ENCODE measurements at places on chromosomes 13 and 19.

- no peak for DNase-seq
These were observed 25.4 kb downstream of the CHST8 start for GRCh38 chr19:33647146-33647545.

DNA sequence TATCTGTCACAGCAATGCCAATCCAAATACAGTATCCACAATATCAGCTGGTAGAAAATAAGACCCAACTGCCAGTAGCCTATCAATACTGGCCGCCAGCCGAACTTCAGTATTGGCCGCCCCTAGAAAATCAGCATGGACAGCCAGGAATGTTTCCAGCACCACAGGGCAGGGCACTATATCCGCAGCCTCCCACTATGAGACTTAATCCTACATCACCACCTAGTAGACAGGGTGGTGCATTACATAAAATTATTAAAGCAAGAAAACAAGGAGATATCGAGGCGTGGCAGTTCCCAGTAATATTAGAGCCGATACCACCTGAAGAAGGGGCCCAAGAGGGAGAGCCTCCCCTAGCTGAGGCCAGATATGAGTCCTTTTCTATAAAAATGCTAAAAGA, 111.3 kb downstream of the ZNF486 start:
- no peak for DNase-seq

DNA sequence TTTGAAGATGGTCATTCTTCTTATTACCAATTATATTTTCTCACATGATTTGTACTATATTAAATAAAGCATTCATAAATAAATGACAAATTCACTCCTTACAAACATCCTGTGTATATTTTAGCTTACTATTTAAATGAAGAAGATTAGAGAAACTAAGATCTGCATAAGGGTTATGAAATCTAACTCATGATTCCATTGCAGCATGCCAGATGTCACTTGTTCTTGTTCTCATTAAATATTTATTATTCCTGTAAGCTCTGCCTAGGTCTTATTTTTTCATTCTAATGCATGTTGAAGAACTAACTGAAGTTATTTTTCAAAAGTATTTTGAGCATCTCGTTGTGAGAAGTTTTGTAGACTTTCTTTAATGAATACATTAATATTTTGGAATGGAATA, 18.3 kb downstream of the NUP58 start:
- DNase-seq: no peak

DNA sequence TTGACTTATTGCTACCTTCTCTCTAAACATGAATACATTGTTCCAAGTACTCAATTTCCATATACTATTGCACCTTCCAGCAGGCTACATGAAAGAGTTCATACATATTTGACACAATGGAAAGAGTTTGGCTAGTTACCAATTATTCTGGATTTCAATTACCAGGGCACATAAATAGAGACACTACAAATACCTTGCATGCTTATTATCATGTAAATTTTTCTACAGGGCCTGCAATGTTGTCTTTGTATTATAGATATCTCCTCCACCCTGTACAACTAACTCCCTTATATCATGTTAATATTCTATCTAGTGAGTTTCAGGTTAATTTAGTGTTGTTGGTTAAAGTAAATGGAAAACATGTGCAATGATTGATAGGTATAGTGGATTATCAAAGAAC, 540.7 kb upstream of the SLITRK5 start:
- no peak for DNase-seq

DNA sequence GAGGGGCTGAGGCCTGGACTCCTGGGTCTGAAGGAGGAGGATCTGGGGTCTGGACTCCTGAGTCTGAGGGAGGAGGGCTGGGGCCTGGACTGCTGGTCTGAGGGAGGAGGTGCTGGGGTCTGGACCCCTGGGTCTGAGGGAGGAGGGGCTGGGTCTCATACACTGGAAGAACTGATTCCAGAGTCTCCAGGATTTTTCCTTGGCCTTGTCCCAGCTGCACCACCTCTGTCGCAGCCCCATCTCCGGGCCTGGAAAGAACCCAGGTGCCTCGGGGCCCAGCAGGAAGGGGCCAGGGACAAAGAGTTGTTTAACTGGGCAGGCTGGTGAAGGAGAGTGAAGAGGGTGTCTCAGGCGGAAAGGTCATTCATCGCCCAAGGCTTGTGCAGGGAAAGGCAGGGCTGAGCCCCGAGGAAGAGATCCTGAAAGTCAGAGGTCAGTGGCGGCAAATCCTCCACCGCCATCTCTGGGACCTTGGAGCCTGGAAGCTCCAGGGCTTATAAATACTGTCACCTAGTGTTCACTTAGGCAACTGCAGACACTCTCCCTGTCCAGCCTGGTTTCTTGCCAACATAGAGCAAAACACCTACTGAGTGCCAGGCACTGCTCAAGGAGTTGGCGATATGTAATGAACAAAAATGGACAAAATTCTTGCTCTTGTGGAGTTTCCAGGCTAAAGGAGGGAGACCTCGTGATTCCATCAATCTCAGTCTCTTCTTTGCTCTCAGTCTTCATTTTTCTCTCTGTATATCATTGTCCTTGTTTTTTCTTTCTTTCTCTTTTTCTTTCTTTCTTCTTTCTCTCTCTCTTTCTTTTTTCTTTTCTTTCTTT, 4.4 kb upstream of the KCNN4 start:
- no peak for DNase-seq
